ENCODE measurements at places on chromosomes 2 and 18.

DNA sequence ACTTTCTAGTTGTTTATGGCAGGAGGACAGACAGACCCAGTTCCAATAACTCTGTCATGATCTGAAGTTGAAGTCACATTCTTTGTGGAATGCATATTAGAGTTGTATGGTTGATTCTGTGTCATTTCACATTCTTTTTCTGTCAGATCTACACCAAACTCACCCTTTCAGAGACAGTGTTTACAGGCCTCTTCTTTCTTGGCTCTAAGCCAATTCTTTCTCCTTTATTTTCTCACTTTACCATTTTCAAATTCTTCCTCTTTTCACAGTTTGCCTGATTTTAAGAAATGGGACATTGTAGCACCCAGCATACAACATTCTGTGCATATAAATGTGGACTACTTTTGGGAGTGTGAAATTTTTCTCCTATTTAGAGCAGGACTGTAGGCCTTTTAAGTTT lies 103.7 kb downstream of the CCDC85A start:
- DNase-seq: no peak

GRCh38 chr2:121855510-121855909 lies 100.1 kb downstream of the TSN start:
- DNase-seq: no peak

GRCh38 chr2:42752314-42752713 lies 11.6 kb downstream of the OXER1 start:
- peak; percentile 98 for DNase-seq

DNA sequence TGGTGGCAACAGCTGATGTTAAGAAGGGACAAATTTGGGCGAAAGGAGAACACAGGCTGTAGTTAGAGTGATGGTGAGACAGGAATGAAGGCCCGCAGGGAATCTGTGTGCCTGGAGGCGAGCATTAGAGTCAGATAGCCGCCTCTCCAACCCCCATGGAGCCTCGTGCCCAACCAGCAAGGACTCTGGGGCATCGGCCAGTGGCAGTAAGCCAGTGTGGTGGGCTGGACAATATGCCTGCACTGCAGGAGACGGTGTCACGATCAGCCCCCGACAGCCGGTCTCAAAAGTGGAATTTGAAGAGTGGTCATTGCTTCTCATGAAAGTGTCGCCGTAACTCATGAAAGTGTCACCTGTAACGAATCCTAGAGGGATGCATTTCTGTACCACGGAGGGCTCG lies 249.4 kb downstream of the ALPK2 start:
- DNase-seq: no peak

DNA sequence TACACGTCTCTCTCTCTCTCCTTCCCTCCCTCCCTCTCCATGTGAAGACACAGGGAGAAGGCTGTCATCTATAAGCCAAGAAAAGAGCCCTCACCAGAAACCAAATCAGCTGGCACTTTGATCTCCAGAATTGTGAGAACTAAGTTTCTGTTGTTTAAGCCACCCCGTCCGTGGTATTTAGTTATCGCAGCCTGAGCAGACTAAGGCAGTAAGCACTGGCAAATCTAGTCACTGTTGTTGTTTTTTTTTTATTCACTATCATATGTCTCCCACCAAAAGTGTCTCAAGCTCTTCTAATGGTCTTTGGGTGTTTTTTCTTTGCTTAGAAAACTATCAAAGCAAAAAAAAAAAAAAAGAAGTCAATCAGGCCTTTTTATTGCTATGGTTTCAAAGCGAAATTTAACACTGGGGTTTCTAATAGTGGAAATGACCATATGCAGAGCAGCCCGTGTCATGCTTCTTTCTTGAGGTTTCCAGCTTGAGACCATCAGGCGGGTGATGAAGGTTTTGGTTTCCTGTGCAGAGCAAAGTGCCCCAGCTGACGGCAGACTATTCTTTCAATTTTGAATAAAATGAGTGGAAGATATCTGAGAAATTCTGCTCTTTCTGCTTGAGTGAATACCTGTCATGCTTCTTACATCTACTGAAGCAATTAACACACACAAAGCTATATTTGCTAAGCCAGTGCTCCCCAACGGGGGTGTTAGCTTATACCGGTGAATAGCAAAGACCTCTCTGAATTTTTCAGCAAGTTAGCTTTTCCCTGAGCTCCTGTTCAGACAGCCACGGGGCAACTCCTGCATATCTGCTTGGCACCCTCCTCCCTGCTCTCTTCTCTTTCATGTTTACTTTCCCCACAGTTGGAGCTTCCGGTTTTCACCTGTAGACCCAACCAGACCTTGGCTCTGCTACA lies 394.1 kb upstream of the ATP5MC3 start:
- peak; percentile 38 for DNase-seq

DNA sequence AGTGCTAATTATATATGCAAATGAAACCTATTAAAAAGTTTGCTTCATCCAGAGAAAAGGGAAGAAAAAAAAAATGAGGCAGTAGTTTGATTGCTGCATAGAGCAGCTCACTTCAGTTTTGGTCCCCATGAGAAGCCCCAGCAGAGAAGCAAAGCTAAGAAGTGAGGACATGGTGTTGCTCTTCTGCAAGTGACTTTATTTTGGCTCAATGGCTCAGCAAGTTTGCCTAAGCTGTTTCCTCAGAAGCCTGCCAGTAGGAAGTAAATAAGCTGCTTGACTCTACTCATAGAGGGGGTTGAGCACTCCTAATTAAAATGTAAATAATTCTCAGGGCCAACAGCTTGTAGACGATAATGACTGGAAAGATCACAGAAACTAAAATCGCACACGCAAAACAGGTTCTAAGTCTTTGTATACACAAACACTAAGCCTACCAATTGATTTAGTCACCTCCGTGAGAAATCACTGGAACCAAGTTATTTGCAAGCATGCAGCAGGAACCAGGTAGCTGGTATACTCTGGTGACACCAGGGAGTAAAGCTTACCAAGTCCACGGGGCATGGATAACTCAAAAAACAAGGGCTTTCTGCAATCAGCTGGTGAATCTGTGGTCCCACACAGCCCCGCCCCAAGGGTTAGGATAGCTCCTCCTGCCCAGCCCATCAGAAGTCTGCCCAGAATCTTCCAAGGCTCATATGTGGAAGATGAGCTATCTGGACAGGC lies 39.7 kb upstream of the NABP1 start:
- DNase-seq: no peak

DNA sequence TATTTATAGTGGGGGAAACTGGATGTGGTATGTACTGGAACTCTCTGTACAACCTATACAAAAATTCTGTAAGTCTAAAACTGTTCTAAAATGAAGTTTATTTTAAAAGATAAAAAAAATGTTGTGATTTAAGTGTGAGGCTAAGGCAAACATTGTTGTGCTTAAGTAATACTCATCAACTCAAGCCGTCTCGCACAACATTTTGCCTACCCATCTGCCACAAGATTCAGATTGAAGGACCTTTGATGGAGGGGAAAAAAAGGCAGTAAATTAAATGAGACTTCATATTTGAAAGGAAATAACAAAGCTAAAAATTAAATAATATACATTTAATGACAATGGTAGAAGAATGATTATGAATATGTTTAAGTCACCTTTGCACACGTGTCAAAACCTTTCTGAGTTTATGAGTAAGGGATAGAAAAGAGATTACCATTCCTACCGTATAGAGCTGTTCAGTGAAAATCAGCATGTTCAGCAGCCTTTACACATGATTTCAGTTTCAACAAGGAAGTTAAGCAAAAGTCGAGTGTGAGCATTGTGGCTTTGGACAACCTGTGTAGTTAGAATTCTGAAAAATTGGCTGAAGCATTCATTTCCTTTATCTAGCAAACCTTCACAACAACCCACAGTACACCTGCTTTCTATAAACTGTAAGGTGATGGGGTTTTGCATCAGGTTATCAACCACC lies 499.3 kb downstream of the IRS1 start:
- no peak for DNase-seq

- no peak for DNase-seq
Measured at GRCh38 chr2:218807626-218808025, 24.0 kb downstream of the PRKAG3 start.

GRCh38 chr2:134109725-134110124 lies 144.1 kb upstream of the MGAT5 start:
- no peak for DNase-seq
